ENCODE measurements at places on chromosomes 11 and 22.

- no peak for DNase-seq
These were observed 25.8 kb upstream of the CACNG2 start for GRCh38 chr22:36729321-36729720.

DNA sequence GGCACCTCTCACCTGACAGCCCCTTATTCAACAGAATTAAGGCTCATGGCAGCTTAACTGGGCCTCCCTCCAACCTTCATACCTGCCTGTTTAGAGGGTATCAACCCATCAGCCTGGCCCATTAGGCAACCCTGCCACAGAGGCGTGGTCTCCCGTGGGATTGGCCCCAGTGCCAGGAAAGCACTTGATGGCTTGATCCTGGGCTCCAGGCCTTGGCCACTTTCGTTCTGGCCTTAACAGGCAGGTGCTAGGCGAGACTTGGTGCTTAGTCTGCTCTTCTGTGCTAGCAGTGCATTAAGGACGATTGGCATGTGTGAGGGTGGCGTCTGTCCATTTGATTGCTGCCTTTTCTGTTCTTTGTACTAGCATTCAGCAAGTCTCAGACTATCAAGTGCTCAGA lies 75.2 kb downstream of the CABIN1 start:
- DNase-seq = no peak

DNA sequence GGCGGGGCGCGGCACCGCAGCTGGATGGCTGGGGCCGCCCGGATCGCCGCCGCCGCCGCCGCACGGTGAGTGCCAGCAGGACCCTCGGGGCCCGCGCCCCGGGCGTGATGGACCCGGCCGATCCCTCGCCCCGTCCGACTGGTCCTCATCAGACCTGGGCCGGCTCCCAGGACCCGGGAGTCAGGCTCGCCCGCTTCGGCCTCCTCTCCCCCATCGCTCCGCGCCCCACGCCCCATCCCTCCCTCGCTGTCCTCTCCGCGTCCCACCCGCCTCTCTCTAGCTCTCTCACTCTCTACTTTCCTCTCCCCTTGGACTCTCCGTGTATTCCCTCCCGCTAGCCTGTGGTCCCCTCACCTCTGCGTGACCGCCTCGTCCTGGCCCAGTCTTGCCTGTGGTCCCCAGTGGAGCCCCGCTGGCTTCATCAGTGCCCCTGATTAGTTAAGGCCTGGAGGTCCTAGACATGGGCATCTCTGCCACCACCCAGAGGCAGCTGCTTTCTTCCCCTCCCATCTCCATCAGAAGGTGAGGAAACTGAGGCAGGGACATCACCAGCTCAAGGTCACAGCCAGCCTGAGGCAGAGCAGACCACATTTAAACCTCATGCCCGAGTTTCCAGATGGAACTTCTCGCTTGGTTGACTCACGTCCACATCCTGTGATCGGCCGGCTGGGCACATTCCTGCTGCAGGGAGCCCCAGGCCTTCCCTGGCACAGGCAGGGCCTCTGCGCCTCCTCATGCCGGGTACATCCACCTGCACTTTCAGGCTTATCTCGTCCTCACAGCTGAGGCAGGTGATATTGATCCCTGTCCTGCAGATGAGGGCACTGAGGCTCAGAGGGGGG lies 429 bp downstream of the SLC39A13 start:
- no peak for DNase-seq

- DNase-seq = no peak
These were observed 51.7 kb downstream of the RAB30 start for GRCh38 chr11:83019888-83020579.

- no peak for DNase-seq
These were observed 39.2 kb downstream of the KMT5B start for GRCh38 chr11:68173926-68174325.

DNA sequence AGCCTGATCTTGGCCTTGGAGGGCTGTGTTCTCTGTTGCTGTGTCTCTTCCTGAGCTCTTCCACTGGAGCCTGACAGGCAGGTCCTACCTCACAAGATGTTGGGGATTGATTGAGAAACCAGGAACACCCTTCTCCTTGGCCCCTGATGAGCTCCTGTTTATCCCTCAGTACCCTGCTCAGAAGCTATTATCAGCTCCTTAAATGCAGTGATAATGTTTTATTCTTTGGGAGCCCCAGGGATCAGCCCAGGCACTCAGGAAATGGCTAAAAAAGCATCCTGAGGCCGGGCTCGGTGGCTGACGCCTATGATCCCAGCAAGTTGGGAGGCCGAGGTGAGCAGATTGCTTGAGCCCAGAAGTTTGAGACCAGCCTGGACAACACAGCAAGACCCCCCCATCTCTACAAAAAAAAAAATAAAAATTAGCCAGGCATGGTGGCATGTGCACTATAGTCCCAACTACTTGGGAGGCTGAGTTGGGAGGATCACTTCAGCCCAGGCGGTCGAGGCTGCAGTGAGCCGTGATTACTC lies 4.9 kb upstream of the PHLDA2 start:
- DNase-seq = no peak

DNA sequence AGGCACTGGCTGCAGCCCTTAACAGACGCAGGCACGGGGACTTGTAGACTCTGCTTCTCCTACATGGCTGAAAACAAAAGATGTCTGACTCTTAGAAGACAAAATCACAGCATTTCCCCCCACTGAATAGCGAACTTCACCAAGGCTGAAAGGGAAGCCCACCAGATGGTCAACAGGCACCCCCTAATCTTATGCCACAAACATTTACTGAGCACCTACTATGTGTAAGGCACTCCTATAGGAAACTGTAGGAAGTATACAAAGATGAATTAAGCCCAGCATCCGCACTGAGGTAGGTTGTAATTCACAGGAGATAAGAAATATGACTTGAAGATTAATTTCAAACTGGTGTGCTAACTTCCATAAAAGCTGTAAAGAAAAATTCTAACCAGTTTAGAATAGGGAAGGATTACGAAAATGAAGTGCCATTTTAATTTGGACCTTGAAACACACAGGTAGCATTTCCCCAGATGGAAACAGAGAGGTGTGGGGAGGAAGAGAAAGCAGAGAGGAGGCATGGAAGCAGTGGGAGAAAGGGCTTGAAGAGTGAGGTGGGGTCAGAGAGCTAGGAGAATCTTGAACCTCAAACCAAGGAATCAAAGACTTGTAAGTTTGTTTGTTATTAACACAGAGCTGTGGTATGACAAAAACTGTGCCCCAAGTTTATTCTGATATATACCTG lies 38.1 kb downstream of the NUMA1 start:
- no peak for DNase-seq

DNA sequence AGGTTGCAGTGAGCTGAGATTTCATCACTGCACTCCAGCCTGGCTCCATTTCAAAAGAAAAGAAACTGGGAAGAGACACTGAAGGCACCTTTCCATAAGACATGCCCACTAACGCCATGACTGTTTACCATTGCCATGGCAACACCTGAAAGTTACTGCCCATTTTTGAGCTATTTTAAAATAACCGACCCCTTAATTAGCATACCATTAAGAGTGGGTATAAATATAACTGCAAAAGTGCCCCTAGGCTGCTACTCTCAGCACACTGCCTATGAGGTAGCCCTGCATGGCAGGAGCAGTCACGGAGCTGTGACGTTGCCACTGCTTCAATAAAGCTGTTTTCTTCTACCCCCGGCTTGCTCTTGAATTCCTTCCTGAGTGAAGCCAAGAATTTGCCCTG lies 9.9 kb upstream of the RNASEH2C start:
- no peak for DNase-seq

- no peak for DNase-seq
These were observed 220.4 kb upstream of the RAG2 start for GRCh38 chr11:36818410-36818809.

- DNase-seq = no peak
These were observed 20.1 kb upstream of the PEX26 start for GRCh38 chr22:18057568-18058209.

- no peak for DNase-seq
These were observed 282.5 kb downstream of the KCNA4 start for GRCh38 chr11:29734287-29734686.

DNA sequence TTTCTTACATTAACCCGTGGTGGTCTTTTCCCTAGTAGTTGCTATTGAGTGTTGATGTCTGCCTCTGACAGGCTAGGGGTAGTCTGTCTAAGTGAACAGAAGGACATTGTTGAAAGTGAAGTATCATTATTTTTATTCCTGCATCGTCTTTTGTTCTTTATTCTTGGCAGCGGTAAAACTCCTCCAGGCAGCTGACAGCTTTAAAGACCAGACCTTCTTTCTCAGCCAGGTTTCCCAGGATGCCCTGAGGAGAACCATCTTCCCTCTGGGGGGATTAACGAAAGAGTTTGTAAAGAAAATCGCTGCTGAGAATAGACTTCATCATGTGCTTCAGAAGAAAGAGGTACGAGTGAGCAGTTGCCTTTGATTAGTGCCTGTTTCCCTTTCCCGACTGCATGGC lies 14.6 kb downstream of the TRMU start:
- no peak for DNase-seq

DNA sequence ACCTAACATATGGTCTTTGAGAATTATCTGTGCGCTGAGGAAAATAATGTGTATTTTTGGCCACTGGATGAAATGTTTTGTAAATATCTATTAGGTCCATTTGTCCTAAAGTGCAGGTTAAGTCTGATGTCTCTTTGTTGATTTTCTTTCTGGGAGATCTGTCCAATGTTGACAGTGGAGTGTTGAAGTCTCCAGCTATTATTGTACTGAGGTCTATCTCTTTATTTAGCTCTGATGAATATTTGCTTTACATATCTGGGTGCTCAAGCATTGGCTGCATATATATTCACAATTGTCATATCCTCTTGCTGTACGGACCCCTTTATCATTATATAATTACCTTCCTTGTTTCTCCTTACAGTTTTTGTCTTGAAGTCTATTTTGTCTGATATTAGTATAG lies 833.8 kb downstream of the DLG2 start:
- no peak for DNase-seq

DNA sequence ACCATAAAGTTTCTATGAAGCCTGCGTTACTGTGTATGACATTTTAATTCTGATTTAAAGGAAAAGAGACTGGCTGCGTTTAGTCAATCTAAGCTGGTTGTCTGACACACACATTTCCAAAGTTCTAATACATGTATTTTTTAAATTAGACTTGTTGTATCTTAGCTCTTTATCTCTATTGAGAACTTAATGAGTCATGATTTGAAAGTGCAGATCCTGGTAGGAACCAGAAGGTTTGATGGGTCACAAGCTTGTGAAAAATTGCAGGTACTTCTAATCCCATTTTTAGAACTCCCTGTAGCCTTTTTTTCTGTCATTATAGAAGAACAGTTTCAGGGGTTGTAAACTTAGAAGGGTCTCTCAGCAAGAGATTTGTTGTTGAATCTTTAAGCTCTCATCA lies 210.3 kb downstream of the DDX10 start:
- DNase-seq = no peak

DNA sequence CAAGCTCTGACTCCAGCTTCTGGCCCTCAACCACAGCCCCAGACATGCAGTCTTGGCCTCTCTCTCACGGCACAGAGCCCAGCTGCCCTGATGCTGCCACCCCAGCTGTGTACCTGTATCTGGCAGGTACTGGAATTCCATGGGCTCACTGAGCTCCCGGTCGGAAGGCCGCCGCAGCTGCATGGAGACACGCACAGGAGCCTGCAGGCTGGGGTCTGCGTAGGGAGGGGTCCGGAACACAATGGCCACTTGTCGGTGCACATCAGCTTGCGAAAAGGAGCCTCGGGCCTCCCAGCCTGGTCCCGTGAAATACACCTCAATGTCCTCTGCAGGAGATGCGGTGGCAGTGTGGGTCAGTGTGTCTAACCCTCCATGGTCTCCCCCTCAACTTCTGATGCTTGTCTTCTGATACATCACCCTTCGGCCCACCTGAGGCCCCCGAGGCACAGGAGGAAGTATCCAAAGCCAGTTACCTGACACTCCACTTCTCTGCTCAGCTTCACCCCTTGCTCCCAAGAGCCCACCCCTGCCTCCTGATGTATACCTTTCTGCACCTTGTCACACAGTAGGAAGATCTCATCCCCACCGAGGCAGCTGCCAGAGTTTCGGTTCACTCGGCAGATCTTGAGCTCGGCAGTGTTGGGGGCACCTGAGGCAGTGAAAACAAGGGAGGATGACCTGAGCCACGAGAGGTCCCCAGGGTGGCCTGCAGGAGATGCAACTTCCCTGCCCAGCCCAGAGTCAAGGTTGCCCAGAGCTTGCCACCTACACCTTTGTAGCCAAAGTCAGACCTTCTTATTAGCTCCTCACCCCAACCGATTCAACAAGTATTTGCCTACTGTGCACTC lies 4.3 kb downstream of the RELA start:
- DNase-seq = no peak

DNA sequence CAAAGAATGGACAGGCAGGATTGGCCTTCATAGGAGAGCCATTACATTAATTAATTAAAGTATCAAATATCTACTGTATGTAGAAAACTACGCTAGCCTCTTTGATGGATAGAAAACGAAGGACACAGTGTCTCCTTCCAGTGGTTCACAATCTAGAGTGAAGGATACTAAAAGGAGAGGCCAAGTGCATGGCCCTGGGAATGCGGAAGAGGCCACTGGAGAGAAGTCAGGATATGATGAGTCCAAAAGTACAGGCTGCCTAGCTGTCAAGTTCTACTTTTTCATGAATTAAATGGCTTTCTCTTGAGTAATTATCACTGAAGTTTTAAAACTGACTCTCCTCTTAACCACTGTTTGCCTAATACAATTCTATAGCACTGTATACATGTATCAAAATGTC lies 41.9 kb downstream of the ATG16L2 start:
- DNase-seq = no peak

GRCh38 chr11:61784506-61784805 lies 7.9 kb downstream of the TMEM258 start:
- DNase-seq = no peak

GRCh38 chr22:49429066-49429465 lies 398.6 kb downstream of the BRD1 start:
- no peak for DNase-seq

GRCh38 chr11:864898-865297 lies 22.2 kb downstream of the TSPAN4 start:
- DNase-seq = no peak

GRCh38 chr11:1832211-1832919 lies 2.4 kb upstream of the SYT8 start:
- peak; percentile 46 for DNase-seq

DNA sequence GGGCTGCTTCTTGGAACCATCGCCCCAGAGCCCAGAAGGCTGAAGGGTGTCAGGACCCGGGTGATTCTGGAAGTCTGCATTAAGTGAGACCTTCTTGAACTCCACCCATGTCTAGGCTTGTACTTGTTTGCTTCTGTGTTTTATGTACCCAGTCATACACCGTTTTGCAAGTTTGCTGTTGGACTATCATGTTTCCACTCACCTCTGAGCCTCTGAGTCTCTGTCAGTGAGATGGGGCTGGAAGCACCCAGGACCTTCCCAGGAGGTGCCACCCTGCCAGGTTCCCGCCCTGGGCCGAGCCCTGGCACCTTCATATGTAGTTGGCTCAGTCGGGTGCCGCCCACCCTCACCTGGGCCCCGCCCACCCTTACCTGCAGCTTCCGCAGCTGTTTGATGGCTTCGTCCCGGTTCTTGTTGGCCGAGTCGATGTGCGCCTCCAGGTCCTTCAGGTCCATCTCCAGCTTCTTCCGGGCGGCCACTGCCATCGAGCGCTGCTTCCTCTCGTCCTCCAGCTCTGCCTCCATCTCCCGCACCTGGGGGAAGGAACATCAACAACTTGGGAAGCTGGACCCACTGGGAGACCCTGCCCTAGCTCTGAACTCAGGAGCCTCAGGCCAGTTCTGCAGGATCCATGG lies 35.1 kb downstream of the APOL1 start:
- DNase-seq = no peak
